SIG-M5 (cell line): ENCODE measurements at places on chromosomes 7 and 10.

GRCh38 chr10:32149252-32149955 is 93.2 kb upstream of the KIF5B start:
- no peak for DNase-seq

GRCh38 chr10:50322077-50322476 is 70.8 kb upstream of the ASAH2 start:
- DNase-seq: no peak

- no peak for DNase-seq
These were observed 27.7 kb upstream of the INSIG1 start for GRCh38 chr7:155269766-155270585.

DNA sequence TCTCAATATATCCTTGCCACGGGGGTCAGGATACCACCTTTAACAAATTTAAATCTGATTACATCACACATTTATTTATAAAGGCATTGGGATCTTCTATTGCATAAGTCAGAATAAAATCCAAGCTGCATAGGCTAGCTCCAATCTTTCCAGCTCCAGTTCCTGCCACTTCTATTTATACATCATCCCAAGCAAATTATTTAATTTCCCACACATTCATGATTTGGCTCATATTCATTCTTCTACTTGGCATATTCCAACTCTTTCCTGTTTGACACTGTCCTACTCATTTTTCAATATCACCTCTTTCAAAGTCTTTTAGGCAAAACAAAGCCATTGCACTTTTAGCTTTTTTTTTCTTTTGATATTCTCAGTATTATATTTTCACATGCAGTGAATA is 579.0 kb upstream of the FZD8 start:
- DNase-seq: no peak

DNA sequence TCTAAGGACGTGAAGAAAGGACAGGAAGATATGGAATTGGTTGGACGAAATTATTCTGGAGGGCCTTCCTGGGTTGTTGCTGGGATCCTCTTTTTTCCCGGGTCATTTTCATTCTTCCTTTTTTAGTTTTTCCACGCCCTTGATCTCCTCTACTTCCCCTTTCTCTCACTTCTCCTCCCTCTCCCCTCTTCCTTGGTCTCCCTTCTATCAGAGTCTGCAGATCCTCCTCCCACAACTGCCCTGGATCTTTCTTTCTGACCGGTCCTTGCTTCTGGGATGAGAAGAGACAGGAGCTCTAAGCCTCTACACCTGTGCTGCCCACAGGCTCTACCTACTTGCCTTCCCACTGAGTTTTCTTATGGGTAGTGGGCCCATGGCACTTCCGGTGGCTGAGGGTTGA is 103.7 kb upstream of the RELN start:
- DNase-seq: no peak

DNA sequence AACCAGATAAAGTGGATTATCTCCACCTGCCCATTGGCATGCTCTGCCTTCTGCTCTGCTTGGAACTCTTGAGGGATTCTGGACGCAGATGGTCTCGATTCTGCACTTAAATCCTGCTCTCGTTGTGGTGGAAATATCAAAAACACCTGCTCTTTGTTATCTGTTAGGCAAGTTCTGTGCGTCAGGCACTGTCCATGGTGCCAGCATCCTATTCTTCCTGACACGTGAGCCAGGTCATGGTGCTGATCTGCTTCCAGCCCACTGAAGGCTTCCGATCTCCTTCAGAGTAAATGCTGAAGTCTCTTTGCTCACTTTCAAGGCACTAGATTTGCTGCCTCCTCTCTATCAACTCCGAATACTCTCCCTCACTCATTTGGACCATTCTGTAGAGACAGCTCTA is 505.6 kb downstream of the HTR7 start:
- DNase-seq: no peak

- no peak for DNase-seq
These were observed 28.6 kb upstream of the ST7 start for GRCh38 chr7:116924741-116925140.
